Mucosa of gallbladder (tissue), 1 donor: ENCODE measurements at places on chromosomes 7 and 10. TPM values are rescaled to one million over a fixed set of nuclear protein-coding genes. Genes with fewer than 3 reads are reported as not detected.

The CCAR1 gene
- 48.1 TPM for total RNA-seq

- DNase-seq, result no peak
These were observed 153.0 kb upstream of the ANK3 start for GRCh38 chr10:60542657-60543056.

- DNase-seq, result peak; percentile 24
These were observed 44.8 kb downstream of the TNPO3 start for GRCh38 chr7:129010075-129010474.

GRCh38 chr7:114534953-114535352, 120.3 kb downstream of the FOXP2 start:
- no peak for DNase-seq

GRCh38 chr10:60809157-60809556, 30.9 kb downstream of the CDK1 start:
- DNase-seq, result no peak

The SPDYE11 gene
- total RNA-seq, result not detected

The UNCX gene
- not detected for total RNA-seq

DNA sequence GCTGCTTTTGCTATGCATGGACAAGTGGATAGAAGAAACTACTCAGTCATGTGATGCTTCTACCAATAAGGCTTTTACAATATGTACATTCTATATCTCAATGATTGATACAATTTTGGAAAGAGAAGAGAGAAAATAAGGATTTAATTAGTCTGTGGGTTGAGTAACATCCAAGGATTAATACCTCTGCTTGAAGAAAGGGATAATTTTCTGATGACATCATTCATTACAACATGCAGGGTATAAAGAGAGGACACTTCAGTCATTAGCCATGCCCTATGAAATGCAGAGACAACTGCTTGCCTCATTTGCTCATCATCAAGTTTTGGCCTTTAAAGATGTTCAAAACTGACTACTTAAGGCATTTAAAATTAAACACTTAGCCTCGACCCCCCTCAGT, 237.3 kb downstream of the AHR start:
- DNase-seq, result no peak

The PRPS1L1 gene
- not detected for total RNA-seq

The ZFYVE27 gene
- 49.8 TPM for total RNA-seq

- no peak for DNase-seq
These were observed 506.5 kb upstream of the MGMT start for GRCh38 chr10:128960517-128960916.

The OAT gene
- total RNA-seq, result 133 TPM

The ZNF488 gene
- total RNA-seq, result 1.8 TPM

- no peak for DNase-seq
These were observed 75.3 kb upstream of the GDF10 start for GRCh38 chr10:47224546-47225218.

DNA sequence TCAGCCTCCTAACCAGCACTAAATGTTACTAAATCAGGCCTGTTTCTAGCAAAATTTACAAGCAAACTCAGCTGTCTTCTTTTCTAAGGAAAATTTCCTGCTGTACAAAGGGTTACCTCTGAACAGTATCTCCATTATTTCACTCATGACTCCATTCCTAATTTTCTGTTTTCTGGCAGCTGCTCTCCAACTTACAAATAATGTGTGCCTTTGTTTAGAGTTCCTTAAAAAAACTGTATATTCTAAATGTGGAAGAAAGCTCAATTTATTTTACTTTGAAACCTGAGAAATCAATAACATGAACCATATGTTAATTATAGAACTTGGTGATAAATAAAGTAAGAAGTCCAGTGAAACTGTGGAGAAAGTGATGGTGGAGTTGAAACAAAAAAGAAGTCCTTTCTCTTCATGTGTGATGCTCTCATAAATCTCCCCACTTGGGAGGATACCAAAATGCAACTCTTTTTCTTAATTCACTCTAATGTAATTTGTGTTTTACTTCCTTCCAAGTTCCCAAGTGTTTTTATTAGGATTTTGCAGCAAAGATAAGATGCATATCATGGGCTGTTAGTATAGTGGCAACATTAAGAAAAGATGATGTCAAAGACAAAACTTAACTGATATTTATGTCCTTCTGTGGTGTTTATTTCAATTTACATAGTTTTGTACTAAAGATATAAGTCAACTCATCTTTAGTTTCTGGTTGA, 74.8 kb downstream of the CDK6 start:
- DNase-seq, result no peak

DNA sequence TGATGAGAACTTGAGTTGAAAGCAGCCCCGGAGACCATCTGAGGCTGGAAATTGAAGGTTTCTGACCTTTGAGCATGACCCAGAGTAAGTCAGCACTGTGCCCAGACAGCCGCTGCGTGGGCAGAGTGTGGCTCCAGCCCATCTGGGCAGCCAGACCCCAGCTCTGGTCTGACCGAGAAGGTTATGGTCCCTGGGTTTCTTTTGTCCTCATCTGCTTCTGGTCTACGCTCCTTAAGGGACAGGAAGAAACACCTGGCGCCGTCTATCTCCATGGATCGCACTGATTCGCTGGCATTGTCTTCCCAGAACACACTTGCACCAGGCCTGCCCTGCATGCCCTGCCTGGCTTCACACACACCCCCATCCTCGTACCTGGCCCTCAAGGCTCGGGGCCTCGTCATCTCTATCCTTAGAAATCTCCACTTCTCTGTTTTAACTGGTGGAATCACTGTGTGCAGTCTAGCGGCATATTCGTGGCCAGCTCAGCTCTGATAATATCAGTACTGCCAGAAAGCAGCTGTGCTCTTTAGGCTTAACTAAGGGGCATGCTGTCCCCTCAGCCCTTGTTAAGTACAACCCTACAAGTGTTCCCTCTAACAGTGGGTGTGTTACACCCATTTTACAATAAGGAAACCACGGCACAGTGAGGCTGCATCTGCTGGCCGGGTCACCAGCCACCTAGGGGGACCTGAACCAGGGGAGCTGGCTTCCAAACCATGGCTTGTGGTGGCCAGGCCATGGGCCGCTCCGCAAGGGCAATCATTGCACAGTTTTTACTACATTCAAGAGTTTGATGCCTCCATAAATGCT, 127.7 kb downstream of the ADCY1 start:
- DNase-seq, result no peak

The NAT16 gene
- not detected for total RNA-seq

GRCh38 chr10:24440817-24441797, 232.2 kb downstream of the KIAA1217 start:
- no peak for DNase-seq

GRCh38 chr7:35874886-35875285, 74.0 kb downstream of the SEPTIN7 start:
- no peak for DNase-seq

DNA sequence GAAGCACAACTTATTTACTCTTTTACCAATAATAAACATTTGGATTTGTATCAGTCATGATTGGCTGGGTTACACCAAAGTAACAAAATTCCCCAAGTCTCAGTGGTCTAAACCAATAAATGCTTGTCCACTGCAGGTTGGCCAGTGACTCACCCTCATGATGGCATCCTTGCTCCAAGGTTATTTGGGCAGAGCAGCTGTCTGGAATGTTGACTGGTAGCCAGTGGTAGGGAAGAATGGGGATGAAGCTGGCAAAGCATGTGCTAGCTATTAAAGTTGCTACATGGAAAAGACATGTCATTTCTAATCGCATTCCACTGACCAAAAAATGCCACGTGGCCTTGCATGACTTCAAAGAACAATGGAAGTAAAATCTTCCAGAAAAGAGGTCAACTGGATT, 1168.7 kb upstream of the CELF2 start:
- no peak for DNase-seq

DNA sequence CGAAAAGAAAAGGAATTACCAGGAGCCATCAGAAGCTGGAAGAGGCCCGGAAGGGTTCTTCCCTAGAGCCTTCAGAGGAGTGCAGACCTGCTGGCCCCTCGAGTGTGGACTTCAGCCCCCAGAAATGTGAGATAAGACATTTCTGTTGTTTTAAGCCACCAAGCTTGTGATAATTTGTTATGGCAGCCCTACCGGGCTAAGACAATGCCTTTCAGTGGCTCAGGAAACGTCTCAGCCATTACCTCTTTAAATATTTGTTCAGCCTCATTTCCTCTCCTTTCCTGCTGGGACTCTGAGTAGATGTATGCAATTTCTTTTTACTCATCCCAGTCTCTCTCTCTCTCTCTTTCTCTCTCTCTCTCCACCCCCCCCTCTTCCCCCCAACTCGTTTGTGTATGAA, 174.7 kb upstream of the GRB10 start:
- no peak for DNase-seq

DNA sequence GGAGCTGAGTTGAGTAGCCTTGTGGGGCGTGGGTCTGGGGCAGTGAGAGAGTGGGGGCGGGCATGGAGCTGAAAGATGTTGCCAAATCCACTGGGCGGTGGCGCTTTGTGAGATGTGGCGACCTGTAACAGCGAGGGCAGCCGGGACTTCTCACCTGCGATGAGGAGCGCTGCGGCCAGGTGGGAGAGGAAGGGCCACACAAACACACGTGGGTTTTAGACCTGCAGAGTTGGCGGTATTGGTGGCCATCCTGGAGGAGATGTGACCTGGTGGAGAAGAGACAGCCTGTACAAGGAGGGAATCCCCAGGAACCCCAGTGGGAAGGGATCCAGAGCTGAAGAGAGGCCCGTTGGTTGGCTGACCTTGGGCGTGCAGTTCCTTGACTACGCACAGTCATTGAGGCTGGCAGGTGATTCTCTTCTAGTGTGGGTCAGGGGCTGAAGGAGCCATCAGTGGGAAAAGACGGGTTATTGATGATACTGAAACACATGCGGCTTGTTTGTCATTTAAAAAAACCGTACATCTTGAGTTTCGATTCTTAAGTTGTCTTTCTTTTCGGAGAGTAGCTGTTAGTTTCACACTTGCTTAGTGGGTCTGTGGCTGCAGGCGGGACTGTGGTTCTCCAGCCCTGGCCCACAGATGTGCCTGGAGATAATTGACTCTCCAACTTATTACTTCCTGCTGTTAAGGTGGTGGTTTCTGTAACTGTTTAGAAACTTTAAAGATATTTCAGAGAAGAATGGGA, 2.4 kb downstream of the CHST12 start:
- no peak for DNase-seq

DNA sequence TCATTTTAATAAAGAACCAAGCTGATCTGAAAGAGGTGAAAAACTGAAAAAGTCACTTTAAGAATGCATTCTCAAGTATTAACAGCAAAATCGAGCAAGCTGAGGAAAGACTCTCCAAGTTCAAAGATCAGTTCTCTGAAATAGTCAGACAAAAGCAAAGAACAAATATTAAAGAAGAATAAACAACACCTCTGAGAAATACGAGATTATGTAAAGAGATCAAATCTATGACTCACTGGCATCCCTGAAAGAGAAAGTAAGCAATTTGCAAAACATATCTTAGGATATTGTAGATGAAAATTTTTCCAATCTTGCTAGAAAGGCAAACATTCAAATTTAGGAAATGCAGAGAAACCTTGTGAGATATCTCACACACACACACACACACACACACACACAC, 138.4 kb upstream of the HGF start:
- DNase-seq, result no peak

DNA sequence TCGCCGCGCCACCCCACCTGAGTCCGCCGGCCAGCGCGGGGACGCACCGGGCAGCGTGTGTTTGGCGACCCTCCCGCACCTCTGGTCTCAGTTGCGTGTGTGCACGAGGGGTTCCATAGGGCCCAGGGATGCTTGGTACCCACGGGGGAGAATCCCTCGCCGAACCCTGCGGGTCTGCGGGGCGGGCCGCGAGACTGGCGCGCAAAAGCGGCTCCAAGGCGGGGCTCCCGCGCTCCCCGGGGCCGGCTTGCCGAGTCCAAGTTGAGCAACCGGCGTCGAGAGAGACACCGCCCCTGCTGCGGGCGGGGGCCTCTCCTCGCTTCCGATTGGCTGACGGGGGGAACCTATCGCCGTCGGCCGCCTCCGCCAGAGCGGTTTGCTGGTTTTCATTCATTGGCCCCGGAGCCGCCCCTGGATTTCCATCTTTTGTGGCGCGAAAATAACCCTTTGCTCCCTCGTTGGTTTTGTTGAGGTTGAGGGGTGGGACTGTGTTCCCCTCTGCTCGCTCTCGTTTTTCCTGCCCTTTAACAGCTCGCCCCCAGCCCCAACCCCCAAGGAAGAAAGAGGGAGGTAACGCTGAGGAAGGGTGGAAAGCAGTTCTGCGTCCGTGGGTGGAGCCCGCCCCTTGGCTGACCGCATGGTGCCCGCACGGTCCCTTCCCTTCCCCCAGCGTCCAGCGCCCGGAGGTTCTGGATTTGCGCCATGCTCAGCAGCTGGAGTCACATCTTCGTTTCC, 4.0 kb upstream of the IGF2BP3 start:
- no peak for DNase-seq

GRCh38 chr7:15245831-15246230, 316.0 kb downstream of the AGMO start:
- DNase-seq, result no peak

- no peak for DNase-seq
These were observed 24.1 kb upstream of the SLK start for GRCh38 chr10:103942866-103943265.

The SAP25 gene
- 13.3 TPM for total RNA-seq

GRCh38 chr10:90675621-90676020, 182.2 kb downstream of the HTR7 start:
- no peak for DNase-seq

The PLEKHS1 gene
- 0.75 TPM for total RNA-seq

The PLCE1 gene
- total RNA-seq, result 3.5 TPM

GRCh38 chr7:150471886-150472285, 21.5 kb downstream of the GIMAP8 start:
- no peak for DNase-seq

DNA sequence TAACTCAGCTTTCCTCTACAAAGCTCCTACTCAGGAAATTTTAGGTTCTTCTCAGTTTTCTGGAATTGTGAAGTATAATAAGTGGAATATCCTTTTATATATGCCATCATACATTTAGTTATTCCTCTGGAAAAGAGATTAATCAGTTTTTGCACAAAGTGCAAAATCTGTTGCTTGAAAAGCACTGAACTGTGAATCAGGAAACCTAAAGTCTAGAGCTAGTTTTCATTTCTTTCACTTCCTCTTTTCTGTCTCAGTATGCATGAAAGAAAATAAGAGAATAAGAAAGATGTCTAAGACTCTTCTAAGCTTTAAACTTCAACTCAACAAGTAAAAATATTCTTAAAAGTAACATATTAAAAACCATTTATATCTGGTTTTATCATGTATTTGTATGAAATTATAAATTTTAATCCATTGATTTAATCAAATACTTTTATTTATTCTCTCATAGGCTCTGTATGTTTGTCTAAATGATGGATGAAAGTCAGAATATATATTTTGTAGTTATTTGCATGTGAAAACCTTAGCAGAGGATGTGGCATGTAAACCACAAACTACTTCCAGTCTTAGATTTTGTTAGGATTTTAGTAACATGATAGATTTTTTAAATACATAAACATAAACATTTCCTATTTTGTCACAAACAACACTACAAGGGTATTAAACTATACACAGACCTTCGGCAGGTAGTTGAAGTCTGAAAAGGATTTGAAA, 1073.0 kb downstream of the XPNPEP1 start:
- DNase-seq, result no peak

The GALNT17 gene
- 1.7 TPM for total RNA-seq

GRCh38 chr10:88820748-88821401, 18.3 kb downstream of the LIPM start:
- no peak for DNase-seq

The PAPSS2 gene
- 96.4 TPM for total RNA-seq

GRCh38 chr10:10821926-10822325, 195.7 kb upstream of the CELF2 start:
- DNase-seq, result no peak

The RARRES2 gene
- total RNA-seq, result 143 TPM

The AFAP1L2 gene
- total RNA-seq, result 6.3 TPM

- no peak for DNase-seq
These were observed 57.5 kb downstream of the KLHDC10 start for GRCh38 chr7:130127821-130128317.

- no peak for DNase-seq
These were observed 175.2 kb upstream of the TNRC18 start for GRCh38 chr7:5598769-5599371.

The GOLGA7B gene
- 3.3 TPM for total RNA-seq

The TMEM213 gene
- total RNA-seq, result 0.12 TPM
